ENCODE measurements at places on chromosomes 5 and 9.

GRCh38 chr5:5826911-5827310 lies 404.4 kb downstream of the ICE1 start:
- no peak for DNase-seq

- DNase-seq = peak; percentile 5
These were observed 61.1 kb downstream of the MLANA start for GRCh38 chr9:5951686-5952211.

- DNase-seq = peak; percentile 53
These were observed 182.2 kb upstream of the ANKRD55 start for GRCh38 chr5:56415356-56415765.

- no peak for DNase-seq
These were observed 17.4 kb upstream of the CD180 start for GRCh38 chr5:67214036-67214435.

DNA sequence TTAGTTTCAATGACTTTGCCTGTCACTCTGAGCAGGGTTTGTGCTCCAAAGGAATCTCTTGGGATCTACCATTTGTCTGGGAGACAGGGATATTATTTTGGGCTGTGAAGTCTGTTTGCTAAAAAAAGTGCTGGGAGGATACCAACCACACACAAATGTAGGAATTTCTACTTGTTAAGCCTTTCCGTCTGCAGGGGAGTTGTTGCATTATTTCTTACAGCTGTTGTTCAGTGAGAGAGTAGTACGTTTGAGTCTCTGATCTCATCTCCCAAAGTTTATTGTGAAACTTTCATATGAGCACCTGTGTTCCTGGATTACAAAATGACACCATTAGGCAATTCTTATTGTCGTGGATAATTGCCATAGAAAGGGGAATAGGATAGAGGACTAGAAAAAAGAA lies 78.3 kb upstream of the SEMA6A start:
- no peak for DNase-seq

DNA sequence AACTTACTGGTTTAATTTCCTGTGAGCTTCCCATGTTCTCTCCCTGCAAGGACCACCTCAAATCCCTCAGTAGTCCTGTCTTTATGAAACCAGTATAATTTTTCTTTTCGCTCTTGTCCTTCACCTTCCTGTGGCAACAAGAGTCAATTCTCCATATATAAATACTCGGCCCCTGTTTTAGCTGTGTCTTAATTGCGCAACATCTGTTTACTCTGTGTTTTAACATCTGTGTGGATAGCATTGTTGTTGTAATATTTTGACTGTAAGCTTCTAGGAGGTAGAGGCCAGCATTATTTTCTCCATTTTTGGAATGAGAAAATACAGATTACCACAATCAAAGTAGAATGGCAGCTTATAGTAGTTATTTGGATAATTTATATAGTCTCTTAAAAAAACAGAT lies 30.2 kb upstream of the CDKN2B start:
- no peak for DNase-seq

GRCh38 chr5:149153193-149153750 lies 12.0 kb downstream of the ABLIM3 start:
- no peak for DNase-seq

DNA sequence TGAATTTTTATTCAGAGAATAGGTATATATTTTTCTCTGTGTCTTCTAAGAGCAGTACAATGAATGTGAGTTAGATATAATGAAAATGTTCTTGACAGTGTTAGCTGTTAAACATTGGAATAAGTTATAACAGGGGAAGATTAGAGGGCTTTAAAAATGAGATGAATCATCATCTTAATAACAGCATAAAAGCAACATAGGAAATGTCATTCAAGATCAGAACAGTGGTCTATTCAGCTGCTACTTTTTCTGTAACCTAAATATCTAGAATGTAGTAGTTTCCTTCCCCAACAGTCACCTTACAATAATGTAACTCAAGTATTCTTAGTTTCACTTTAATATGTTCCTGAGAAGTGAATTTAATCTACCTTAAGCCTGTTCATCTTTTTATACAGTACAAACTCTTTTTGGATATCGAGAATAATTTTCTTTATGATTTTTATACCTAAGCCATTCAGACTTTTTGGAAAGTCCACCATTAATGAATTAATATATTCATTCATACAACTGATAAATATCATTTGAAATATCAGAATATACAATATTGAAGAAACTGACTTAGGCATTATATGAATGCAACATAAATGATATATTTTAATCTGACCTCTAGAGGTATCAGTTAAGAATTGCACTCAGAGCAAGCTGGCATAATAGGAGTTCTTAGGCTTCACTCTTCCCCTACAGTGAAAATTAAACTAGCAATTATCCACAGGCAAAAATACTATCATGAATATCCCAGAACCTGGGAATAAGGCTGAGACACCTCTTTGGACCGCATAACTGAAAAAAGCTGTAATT lies 66.1 kb upstream of the EDIL3 start:
- DNase-seq = peak; percentile 6

DNA sequence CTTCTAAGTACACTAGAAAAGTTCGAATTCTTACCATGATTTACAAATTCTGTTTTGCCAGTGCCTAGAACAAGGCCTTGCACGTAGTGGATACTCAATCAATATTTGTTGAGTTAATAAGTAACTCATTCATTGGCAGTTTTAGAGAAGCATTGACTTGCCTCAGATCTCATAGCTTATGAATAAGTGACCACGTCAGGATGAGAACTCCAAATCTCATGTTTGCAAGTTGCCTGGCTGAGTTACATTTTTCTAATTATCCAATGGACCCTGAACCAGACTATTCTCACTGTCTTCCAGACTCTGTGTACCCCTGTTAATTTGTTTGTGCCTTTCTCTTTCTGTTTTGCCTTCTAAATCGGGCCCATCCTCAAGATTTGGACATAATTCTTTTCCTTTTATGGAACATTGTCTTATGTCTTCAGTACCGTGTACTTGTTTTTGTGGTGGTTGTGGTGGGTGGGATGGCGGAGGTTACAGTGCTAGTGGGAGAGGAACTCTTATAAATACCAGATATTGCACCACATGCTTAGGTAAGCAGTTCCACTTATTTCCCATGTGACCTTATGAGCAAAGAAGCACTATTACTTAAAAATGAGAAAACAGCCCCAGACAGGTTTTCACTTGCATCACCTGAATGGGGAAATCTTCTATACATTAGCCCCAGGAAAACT lies 96.3 kb downstream of the UNC13B start:
- no peak for DNase-seq

- no peak for DNase-seq
These were observed 142.3 kb upstream of the OTULINL start for GRCh38 chr5:14439087-14439871.

- DNase-seq = no peak
These were observed 308.6 kb upstream of the RPS23 start for GRCh38 chr5:82586661-82587310.

All from hepatic stellate cell (primary cell).